LNCaP clone FGC (cell line): ENCODE measurements at places on chromosomes 3 and 15.

DNA sequence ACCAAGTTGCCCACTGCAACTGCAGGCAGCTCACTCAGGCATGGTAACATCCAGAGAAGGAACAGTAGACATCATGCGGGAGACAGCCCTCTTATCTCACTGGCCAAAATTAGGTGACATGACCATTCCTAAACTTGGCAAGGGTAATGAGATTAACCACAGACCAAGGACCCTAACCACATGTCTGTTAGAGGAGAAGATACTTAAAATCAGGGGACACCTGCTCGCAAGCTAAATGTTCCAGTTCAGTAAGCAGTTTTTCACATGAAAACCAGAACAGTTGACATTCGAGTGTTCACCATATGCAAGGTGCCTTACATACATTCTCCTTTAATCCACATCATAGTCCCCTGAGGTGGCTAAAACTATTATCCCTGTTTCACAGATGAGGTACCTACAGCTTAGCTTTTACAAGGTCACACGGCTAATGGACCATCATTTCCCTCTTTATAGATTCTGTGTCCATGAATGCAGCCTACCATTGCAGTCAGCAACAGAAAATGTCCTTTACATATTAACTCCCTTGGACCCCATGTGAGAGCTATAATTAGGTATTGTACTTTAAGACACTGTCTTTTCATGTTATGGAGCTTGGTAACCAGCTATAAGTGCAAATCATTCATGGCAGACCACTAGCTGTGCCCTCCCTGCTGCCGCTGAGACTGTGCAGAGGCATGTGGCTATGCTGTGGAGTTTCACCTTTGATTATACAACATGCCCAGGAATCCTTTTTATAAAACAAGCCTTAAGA, 154.1 kb downstream of the LIPC start:
- DNase-seq, result no peak

DNA sequence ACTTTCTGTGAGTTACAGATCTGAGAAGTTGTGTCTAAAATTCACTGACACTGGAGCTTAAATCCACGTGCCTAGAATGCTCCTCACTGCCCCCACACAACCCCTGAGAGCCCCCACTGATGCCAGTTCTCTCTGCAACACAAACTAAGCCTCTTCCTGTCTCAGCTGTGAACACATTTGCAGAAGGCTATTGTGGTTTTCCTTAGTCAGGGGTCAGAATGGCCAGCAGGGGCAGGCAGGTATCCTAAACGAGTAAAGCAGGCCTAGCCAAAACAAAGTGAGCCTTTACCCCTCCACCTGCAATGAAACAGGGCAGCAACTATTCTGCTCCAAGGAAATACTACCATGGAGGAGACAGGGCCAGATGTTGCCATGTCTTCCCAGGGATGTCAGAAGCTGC, 78.6 kb downstream of the FHIT start:
- DNase-seq, result no peak

GRCh38 chr3:190056742-190057141, 64.0 kb downstream of the P3H2 start:
- no peak for DNase-seq

GRCh38 chr15:89003865-89004725, 84.2 kb upstream of the ABHD2 start:
- no peak for DNase-seq

GRCh38 chr3:50256978-50257890, 11.7 kb upstream of the SEMA3B start:
- DNase-seq, result no peak

GRCh38 chr3:113832477-113833164, 6.0 kb upstream of the GRAMD1C start:
- no peak for DNase-seq

- no peak for DNase-seq
Measured at GRCh38 chr3:149356044-149356592, 21.3 kb downstream of the TM4SF1 start.

GRCh38 chr3:4977853-4978203, 1.4 kb upstream of the BHLHE40 start:
- no peak for DNase-seq

GRCh38 chr3:172846103-172846561, 95.6 kb downstream of the ECT2 start:
- no peak for DNase-seq

DNA sequence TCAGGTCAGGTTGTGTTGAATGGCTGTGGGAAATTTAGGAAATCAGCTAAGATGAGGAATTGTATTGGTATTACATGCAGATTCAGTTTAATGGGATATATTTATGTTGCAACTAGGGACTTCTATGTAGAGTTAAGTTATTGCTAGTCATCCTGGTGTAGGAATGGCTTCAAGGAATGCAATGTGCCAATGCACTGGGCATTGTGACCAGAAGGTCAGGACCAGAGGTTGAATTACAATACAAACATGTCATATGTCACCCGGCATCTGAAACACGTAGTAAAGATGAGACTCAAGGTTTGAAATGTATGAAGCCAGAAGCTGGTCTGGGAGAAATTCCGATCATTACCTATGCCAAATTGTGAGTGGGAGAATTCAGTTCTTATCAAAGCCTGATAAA, 11.7 kb upstream of the GAP43 start:
- no peak for DNase-seq

GRCh38 chr3:9883706-9884554, 3.9 kb upstream of the CIDEC start:
- DNase-seq, result no peak

DNA sequence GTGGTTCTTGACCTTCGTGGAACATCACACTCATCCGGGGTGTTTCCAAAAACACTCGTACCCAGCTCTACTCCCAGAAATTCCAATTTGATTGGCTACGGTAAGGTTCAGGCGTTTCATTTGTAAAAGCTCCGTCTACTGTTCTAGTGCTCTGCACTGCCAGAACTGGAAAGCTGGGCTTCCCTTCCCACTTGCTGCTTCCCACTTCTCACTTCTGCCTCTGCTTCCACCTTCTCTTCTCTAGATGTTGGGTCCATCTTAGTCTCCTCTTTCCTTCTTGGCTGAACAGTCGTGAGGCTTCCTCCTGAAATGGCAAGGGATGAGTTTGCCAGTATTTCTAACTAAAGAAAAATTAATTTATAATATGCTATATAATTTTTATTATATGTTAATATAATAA, 29.8 kb upstream of the RHCG start:
- DNase-seq, result no peak

DNA sequence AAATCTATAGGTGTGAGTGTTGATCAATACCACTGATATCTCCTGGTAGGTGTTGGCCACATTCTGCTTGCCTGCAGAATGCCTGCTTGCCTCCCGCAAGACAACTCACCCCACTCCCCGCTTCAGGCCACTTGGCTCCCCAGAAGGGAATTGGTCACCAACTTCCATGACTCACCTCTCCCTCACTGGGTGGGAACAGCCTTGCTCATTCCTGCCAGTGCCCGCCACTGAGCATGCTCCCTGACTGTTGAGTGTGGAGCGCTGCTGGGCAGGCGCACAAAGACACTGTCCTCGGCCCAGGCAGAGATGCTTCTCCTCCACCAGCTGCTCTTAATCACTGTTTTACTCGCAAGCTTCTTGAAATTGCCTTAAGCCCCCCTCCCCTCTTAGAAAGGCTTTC, 57.3 kb upstream of the PPP2R3A start:
- DNase-seq, result no peak

GRCh38 chr15:30859091-30859874, 44.4 kb upstream of the FAN1 start:
- no peak for DNase-seq

- no peak for DNase-seq
Measured at GRCh38 chr3:181252631-181253030, 263.1 kb upstream of the DNAJC19 start.

DNA sequence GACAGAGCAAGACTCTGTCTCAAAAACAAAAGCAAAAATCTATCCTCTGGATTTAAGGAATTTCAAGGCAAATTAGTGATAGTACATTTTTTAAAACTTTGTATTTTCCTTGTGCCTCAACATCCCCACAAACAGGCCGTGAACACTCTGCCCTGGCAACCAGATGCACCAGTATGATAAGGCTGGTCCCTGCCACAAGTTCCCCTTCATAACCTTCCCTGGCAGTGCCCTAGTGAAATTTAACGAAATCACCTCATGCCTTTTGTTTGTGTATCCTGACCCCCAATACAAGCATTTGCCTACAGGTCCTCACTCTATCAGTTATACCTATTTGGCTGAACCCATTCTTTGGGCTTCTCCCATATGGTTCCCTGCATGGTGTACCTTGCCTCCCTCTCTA, 107.4 kb upstream of the FLNB start:
- no peak for DNase-seq

DNA sequence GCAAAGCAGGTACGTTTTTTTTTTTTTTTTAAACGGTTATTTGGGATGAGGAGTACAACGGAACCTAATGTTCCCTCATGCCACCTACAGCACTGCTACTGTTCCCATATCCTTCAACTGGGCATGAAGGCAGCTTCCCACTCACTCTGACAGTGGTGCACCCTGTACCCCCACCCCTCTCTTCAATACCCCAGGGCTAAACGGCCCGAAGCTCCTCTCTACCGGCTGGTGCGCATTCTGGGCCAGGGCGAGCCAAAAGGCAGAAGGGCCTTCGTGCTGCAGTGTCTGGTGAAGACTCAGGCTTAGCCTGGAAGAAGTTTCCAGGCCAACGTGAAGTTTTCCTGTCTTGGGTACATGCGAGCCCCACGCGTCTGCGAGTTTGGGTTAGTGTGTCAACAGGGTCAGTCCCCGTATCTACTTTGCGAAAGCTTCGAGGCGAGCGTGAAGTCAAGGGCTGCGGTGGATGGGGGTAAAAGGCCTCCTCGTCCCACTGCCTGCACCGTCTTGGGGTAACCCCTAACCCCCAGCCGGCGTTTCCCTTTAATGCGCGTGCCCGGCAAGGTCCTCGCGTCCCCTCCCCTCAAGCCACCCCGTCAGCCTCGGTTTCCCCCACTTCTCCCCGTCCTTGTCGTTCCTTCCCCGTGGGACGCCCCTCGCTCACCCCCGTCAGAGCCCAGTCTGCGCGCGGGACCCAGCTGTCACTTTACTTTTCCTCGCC, 765 bp upstream of the UBE2E2 start:
- no peak for DNase-seq

DNA sequence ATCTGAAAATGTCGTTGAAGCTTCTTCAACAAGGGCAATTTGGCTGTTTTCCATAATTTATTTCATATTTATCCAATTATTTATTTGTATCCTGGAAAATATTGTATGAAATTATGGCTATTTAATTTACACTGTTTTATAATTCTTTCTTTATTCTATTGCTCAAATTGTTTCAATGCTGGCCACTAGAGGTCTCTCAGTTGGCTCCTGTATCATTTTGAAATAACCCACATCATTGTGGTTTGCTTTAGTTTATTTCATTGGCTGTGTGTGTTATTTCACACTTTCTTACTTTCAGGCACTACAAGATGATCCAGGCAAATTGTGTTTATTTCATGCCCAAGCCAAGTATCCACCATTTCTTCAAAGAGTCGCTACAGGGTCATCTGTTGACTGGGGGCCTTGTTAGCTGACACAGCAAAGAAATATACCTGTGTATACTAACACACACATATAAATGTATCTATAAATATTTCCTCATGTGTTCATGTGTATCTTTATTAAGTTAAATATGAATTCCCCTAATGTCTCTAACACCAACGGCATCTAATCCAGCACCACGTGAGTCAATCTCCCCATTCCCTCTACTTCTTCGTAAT, 86.2 kb downstream of the NPAP1 start:
- no peak for DNase-seq

DNA sequence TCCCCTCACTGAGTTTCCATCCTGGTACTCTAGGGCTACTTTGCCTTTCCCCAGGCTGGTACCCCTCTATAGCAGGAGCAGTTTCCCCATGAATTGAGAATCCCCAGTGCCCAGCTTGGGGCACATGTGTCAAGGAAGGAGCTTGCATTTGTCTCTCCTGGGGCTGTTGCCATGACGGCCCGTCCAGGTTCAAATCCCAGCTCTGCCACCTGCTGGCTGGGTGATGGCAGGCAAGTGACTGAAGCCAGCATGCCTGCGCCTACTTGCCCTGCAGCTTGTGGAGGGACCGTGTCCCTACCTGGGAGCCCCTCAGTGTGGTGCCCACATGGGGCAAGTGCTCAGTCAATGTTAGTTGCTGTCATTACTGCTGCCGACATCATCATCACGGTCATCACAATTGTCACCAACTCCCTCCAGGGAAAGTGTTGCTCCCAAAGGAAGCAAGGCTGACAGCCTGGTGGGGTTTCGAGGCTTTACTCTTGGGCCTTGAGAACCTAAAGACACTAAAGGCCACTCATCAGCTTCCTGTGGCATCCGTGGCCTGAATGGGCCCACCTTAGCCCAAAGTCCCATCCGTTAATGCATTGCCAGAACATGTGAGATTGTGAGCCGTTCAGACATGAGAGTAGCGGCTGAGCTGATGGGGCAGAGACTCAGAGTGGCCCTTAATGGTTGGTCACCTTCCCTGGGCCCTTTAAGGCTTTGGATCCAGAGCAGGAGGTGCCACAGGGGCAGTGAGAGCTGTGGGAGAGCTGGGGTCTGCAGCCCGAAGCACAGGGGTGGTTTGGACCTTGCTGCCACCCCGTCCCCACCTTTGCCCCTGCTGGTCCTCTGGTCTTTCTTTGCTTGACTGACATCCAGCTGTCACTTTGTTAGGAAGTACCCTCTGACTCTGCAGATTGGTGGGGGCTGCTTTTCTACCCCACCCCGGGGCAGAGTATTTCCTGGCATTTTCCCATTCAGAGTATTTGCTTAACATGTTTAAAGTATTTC, 144.4 kb downstream of the DNAJB8 start:
- no peak for DNase-seq

DNA sequence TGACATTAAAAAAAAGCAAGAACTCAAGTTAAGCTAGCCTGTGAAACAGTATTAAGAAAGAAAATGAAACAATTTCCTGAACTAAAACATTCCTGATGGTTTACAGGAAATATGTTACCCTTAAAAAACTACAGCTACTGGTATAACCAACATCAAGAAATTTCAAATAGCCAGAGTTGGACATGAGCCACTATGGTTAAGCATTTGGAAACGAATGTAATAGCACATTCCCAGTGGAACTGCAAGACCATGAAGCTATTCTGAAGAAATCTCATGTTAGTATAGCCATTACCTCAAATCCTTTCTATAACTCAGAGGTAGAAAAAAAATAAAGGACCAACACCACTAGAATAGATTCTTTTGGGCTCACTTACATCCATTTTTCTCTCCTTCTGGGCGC, 30.2 kb downstream of the CPNE4 start:
- no peak for DNase-seq

DNA sequence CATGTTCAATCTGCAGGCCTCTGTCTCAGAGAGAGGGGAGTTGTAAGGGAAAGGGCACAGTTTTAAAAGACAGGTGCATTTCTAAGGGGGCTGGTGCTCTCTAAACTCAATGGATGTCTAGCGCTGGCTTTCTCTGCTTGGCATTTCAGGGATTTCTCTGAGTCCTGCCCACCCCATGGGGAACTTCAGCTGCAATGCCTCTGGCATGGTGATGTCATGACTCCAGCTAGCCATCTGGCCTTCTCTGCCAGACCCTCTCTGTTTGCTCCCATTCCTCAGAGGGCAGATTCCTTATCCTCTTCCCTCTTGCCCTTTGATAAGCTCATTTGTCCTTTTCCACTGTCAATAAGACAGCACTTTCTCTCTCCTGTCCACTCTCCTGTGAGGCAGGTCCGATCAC, 40.8 kb downstream of the RPLP1 start:
- no peak for DNase-seq
